Fibroblast of lung (primary cell): ENCODE measurements at places on chromosomes 3 and 15.

DNA sequence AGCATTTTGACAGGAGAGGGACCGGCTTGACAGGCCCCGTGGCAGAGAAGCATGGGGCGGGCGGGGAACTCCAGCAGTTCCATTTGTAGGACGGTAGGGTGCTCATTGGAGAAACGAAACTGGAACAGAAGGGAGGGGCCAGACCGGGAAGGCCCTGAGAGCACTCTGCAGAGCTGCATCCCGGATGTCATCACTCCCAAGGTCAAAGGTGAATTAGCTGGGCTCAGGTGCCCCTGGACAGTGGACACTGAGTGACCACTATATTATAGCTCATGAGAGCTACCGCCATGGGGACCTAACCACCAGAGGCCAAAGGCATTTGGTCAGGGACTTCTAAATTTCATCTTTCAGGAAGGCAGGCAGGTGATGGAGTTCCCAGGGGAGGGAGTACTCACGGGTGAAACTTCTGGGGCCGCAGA is 7.3 kb downstream of the CSRNP1 start:
- DNase-seq = no peak

DNA sequence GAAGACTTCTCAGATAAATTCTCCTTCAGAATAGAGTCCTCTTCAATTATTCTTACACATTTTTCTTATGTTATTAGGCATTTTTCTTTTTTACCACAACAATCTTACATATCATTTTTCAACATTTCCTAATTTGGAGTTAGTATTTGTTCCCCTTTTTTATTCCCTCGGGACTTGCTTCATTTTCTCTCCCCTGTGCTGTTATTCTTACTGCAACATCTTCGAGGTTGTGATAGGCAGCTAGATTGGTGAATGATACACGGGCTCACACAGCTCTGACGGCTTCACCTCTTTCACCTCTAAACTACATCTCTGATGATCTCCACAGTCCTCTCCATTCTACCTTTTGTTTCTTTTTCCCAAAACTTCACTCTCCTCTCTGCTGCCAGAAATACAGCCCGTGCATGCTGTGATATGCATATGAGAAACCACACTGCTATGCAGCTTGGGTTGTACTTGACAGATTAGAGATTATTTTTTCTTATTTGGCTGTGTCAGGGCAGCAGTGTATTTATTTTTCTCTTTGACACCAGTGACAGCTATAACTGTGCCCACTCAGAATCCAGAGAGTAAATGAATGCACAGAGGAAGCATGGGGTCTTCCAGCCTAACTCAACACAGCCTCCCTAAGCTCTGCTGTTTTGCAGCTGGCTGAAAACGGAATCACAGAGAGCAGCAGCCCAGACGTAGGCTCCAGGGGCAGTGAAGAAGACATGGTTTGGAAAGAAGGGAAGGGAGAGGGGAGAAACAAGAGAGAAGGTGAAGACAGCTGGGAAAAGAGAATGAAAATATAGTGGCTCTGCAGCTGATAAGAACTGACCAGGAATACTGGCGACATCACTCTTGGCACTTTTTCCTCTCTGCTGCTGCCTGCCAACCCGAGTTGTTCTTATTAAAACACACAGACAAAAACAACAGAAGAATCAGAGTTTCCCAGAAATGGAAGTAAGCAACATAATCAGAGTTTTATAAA is 61.8 kb downstream of the SLC9A9 start:
- peak; percentile 51 for DNase-seq

DNA sequence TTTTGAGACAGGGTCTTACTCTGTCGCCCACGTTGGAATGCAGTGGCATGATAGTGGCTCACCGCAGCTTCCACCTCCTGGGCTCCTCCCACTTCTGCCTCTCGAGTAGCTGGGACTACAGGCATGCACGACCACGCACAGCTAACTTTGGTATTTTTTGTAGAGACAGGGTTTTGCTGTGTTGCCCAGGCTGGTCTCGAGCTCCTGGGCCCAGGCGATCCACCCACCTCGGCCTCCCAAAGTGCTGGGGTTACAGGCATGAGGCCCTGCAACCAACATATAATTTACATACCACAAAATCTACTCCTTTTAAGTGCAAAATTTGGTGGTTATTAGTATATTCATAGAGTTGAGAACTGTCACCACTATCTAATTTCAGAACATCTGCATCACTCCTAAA is 31.7 kb downstream of the CCDC14 start:
- DNase-seq = no peak

- peak; percentile 58 for DNase-seq
These were observed 124.6 kb upstream of the KCNAB1 start for GRCh38 chr3:155995525-155996370.

- no peak for DNase-seq
These were observed 45.6 kb downstream of the TNFAIP8L3 start for GRCh38 chr15:51049081-51049480.

DNA sequence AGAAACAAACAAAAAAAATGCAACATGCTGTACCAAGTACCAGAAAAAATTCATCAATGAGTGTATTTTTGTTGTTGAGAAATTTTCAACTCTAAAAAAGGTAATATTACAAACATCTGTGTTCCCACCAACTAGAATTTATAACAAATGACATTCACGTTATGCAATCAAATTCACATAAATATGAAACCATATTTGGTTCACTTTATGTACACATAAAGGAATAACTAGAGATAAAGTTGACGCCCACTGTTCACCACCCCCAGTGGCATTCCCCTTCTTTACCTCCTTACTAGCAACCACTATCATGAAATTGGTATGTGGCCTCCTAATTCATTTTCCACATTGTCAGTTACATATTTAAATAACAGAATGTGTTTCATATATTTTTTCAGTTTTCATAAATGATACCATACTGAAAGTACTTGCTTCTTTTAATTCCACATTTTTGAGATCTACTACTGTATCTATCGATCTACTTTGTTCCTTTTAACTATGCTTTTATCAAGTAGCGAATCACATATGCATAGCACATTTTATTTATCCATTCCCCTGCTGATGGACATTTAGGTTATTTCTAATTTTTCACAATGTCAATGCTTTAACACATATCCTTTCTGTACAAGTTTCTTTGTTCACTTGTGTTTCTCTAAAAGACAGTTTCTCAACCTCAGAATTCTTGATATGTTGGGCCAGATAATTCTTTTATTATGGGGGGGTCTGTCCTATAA is 34.5 kb downstream of the TBC1D5 start:
- DNase-seq = peak; percentile 77

- DNase-seq = no peak
These were observed 36.9 kb downstream of the APBA2 start for GRCh38 chr15:28922707-28923012.

DNA sequence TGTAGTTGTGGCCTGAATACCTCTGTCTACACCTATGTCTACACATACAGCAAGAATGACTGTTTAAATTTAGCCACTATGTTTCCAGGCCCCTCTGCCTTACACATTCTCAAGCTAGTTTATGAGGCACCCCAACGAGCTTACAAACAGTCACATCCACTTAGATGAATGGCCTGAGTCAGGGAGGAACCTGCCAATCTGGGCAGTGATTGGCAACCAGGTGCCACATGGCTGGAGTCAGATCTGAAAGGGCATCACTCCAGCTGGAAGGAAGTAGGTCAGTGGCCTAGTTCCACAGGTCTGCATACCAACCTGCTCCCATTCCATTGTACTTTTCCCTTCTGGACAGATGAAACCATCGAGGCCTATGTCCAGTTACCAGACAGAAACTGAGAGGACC is 136.3 kb downstream of the FOXP1 start:
- no peak for DNase-seq

DNA sequence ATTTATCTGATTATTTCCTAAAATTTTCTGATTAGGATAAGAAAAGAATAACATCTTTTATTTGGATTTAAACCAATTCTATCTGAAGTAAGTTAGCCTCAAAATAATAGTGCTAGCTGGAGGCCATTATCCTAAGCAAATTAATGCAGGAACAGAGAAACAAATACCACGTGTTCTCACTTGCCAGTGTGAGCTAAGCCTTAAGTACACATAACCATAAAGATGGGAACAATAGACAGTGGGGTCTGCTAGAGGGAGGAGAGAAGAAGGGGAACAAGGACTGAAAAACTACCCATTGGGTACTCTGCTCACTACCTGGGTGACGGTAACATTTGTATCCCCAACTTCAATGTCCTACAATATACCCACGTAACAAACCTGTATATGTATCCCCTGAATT is 31.3 kb upstream of the LYSMD4 start:
- no peak for DNase-seq

DNA sequence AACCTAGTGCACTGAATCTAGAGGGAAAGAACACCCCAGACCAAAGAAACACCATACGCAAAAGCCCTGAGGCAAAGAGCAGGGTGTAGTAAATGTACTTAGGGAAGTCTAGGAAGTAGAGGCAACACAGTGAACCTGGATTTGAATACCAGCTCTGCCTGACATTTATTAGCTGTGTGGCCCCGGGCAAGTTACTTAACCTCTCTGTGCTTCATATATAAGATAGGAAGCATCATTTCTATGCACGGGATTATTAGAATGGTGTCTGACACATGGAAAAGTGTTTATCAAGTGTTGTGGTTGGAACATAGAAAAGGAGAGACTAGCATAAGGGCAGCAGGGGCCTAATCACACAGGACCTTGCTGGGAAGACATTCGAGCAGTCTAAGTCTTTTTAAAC is 132.2 kb downstream of the ERC2 start:
- no peak for DNase-seq

DNA sequence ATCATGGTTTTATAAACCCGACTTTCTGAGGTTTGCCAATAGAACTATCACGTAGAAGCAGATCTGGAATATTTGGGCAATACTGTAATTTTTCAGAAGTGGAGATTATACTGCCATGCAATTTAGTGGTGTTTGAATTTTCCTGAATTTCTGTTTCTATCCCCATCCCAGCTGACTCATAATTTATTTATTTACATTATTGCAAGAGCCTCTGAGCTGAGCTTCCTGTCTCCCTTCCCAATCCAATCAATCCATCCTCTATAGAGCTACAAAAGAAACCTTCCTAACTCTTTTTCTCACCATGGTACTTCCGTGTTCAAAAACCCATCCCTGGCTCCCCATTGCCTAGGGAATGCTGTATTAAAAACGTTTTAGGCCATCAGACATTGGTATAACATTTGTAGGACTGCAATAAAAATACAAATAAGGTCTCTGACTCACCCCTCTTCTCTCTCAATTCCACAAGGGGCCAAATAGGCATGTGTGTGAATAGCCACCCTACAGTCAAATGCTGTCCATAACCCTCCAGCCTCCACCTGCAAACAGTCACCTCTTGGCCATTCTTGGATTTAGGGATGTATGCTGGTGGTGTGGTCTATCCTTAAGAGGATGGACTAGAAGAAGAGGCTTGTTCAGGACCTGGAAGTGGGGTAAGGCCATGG is 190.7 kb downstream of the CD47 start:
- DNase-seq = peak; percentile 60

DNA sequence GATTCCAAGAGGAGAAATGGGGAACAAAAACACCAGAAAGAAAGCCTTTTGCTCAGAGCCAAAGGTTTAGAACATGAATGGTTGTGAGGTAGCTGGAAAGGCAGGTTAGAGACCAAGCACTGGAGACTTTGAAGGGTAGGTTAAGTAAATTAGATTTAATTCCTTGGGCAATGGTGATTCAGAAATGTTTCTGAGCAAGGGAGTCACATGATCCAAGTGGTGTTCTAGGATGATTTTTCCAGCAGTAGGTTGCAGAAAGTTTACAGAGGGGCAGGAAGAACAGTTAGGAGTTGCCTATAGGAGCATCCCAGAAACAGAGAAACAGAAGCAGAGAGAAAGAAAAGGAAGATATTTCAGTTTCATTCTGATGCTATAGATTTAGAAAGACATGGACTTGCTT is 139.8 kb downstream of the WDR76 start:
- peak; percentile 35 for DNase-seq

DNA sequence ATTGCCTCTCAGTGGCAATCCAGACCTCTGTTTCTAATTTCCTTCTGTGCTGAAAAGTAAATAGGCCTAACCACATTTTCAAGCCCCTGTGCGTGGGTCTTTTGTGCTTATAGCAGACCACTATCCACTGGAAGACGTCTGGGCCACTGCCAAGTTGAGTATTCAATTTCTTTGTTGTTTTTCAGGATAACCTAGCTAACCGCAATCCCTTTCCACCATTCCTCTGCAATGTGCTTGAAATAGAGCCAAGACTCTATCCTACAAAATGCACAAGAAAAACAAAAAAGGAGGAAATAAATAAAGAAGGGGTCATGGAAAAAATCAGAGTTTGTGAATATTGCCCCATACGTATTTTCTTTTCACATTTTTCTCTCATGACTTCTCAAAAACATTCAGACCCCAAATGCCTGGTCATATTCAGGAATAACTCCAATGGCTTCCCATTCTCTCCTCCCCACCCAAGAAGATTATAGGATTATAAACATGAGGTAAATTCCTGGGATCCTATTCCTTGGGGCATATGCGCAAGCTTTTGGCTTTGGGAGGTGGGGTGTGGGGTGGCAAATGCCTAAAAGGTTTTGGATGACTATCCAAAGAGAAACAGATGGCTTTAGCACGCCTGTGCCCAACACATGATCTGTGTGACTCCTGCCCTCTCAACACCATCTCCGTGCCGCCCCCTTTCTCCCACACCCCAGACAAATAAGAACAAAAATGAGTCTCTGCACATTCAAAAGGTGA is 217.9 kb upstream of the THBS1 start:
- DNase-seq = peak; percentile 99

DNA sequence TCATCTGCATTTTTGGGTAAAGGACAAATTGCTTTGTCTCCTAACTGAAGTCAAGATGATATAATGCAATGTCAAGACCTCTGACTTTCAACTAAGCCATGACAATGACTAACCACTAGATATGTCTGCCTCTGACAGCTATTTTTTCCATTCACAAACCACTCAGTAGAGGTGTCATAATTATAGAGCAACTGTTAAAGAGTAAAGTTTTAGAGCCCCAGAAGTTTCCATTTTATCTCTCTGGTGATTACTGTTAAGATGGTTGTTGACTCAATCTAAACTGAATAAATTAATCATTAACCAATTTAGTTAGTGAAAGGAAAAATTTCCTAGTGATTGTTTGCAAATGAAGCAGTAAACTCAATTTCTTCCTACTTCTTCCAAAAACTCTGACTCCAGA is 779.9 kb downstream of the GRM7 start:
- DNase-seq = no peak
